Bone marrow (tissue), 2 donors: ENCODE measurements at places on chromosomes 2 and 18.

DNA sequence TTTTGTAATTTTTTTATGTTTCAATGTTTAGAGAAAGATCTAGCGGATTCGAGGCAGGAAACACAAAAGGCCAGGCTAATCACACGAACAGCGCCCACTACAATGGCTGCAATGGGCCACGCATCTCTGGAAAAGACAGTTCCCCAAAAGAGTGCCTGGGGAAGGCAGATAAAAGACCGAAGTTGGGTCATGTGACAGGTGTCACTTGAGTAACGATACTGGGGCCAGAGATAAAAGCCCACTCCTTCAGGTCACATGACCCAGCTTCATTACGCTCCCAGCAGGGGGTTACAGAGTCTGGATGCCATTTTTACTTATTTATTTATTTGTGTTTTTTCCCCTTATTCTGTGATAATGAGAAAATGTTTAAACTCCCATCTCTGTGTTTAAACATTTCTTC lies 95.4 kb downstream of the CDK15 start:
- DNase-seq: no peak

- DNase-seq: no peak
Measured at GRCh38 chr2:68280796-68281195, 28.5 kb upstream of the PPP3R1 start.

DNA sequence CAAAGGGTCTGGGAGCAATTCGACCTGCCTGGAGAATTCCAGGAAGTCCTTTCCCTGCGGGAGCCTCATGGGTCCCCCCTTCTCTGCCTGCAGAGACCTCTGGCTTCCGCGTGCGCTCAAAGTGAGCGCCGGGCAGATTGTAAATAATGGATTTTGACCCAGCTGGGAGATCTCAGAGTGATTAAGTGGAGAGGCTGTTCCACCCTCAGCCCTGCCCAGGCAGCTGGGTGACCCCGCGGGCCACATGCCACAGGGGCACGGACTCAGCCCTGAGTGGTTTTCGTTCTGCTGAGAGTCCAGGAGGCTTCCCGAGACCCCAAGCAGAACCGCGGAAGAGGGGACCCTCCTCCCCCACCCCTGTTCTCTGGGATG lies 1.2 kb downstream of the KCNG2 start:
- no peak for DNase-seq

DNA sequence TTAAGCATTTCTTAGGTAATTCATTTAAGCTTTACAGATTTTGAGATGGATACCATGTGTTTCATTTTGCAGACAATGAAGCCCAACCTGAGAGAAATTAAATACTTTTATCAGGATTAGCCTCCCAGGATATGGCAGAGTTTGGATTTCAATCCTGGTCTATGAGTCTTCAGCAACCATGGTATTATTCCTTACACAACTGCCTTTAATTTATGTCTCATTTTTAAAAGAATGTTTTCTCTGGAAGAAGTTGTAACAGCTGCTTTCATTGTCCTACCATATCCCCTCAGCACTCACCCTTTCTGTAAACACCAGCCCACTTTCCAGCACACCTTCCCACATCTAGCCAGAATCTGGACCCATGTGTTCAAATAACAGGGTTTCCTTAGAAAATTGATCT lies 863.7 kb upstream of the VRK2 start:
- no peak for DNase-seq

DNA sequence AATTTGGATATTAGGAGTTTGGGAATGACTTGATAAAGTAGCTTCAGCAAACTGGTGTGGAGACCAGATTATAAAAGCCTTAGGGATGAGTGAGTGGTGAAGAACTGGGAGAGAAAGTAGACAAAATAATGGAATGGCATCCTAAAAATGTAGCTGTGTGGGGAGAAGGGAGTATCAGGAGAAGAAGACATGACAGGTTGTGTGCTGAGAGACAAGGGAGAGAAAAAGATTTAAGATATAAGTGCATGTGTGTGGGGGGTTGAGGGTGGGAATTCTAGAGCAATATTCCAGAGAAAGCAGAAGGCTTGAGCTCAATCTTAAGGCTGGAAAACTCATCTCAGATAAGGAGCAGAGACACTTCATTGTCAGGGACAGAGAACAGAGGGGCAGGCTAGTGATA lies 159.5 kb downstream of the HNMT start:
- DNase-seq: no peak

- no peak for DNase-seq
Measured at GRCh38 chr2:220887271-220887870, 684.7 kb downstream of the EPHA4 start.

- no peak for DNase-seq
Measured at GRCh38 chr2:137823196-137823595, 141.1 kb upstream of the HNMT start.

GRCh38 chr18:74289137-74289536 lies 2.6 kb downstream of the CYB5A start:
- no peak for DNase-seq

GRCh38 chr2:34045101-34045655 lies 446.1 kb upstream of the FAM98A start:
- no peak for DNase-seq

GRCh38 chr2:16386031-16386430 lies 279.6 kb downstream of the CYRIA start:
- DNase-seq: no peak

DNA sequence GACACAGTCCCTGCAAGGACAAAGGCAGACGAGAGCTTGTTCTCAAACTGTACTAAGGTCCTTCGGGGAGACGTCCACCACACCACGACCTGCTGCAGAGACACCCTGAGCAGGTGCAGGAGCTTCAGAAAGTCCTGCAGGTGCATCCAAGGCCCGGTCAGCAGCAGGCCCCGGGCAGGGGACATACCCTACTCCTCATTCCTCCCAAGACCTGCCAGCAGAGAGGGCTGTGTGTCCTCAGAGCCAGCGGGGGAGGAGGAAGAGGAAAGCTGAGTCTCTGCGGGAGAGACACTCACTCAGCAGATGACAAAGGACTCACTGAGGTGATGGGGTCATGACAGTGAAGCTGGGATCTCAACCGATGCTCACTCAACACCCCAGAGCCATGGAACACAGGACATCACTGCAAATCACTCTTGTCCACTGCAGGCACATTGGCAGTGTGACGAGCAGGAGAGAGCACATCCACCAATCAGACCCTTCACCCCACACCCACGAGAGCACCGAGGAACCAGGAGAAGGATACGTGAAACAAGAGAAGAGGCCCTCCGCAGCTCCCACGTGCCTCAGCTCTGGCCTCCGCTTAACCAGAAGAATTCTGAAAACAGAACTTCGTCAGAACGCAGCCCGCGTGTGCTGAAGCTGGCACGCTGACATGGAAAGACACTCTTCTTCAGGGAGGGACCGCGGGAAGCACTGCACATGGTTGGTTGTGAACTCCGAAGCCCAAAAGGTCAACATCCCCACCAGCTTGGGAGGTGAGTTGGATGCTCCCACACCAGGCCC lies 9.3 kb downstream of the HDAC4 start:
- DNase-seq: no peak

DNA sequence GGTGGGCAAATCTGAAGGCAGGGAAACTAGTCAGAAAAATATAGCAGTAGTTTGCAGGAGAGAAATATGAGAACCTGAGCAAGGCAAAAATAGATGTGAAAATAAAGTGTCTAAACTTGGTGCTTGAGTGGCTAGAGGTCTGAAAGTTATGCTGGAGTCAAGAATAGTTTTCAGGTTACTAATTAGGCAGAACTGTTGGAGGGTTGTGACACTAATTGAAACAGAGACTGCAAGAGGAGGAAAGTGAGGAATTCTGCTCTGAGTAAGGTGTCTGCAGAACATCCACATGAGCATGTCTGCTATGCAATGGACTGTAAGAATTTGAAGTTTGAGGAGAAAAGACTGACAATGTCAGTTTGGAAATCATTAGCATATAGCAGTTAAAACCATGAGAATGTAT lies 444.0 kb upstream of the LRRTM1 start:
- DNase-seq: no peak

DNA sequence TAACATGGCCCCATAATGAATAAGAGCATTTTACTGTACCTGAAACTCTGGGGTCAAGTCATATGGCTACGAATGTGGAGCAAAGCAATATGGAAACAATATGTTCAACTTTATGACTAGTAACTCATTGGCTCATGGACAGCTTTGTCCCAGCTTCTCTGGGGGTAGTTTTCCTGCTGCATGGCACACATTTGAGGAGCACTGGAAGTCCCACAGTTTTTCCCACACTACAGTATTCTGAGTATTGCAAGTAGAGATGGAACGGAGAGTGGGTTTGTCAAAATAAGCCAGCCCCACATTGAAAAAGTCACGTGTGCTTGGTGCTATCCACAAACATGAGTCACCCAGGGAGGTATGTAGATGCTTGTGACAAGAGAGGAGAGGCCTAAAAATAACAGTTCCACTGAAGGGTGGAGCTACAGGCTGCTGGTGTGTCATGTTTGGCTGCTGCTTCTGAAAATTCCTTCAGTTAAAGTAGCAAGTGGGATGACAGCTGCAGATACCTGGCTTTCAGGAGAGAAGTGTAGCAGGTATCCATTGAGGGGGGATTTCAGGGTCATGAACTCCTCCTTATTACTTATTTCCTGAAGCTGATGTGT lies 48.2 kb upstream of the CTAGE1 start:
- DNase-seq: no peak

GRCh38 chr2:218727502-218728165 lies 17.0 kb downstream of the TTLL4 start:
- no peak for DNase-seq

GRCh38 chr2:216492597-216493333 lies 5.9 kb upstream of the RPL37A start:
- no peak for DNase-seq

DNA sequence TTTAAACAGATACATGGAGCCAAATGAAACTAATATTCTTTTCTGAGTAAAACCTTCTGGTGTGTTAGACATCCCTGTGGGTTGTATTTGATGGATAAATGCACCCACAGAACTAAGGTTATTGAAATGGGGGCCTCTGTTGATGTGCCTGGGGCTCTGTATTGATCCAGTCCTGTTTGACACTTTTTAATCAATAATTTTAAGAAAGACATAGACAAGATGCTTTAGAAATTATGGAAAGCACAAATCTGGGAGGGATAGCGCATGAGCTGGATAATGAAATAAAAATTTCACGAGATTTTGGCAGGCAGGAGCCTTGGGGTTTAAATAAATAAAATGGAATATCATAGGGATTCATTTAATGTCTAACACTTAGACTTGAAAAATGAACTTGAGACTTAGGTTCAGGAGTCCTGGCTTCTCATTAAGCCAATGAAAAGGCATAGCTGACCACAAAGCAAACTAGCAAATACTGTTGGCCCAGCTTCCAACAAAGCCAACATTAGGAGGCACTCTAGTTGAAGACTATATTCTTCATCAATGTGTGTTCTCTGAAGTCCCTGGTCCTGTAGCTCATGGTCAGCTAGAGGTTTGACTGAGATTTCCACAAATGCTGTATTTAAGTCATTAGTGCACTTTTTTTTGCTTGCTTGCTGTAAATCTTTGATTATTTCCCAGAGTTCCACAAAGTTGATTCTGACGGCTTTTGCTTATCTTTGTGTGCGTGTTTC lies 64.2 kb upstream of the SH3RF3 start:
- no peak for DNase-seq

GRCh38 chr2:240211598-240212424 lies 71.4 kb upstream of the OTOS start:
- no peak for DNase-seq

DNA sequence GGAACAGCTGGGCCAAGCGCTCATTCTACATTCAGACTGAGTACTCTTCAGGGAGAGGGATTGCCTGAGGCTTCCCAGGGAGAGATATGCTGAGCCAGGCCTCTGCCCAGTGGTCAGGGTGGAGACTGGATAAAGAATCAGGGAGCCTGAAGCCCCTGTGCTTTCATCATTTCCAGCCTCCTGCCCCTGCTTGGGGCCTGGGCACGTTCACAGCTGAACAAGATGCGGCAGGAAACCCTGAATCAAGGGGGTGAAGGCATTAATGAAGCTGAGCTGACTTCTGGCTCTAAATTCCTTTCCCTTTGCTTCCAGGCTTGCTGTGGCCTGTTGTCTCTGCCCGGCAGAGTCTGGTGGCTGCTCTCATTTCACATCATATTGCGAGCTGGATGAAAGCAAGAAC lies 35.0 kb downstream of the RPL37A start:
- DNase-seq: no peak

DNA sequence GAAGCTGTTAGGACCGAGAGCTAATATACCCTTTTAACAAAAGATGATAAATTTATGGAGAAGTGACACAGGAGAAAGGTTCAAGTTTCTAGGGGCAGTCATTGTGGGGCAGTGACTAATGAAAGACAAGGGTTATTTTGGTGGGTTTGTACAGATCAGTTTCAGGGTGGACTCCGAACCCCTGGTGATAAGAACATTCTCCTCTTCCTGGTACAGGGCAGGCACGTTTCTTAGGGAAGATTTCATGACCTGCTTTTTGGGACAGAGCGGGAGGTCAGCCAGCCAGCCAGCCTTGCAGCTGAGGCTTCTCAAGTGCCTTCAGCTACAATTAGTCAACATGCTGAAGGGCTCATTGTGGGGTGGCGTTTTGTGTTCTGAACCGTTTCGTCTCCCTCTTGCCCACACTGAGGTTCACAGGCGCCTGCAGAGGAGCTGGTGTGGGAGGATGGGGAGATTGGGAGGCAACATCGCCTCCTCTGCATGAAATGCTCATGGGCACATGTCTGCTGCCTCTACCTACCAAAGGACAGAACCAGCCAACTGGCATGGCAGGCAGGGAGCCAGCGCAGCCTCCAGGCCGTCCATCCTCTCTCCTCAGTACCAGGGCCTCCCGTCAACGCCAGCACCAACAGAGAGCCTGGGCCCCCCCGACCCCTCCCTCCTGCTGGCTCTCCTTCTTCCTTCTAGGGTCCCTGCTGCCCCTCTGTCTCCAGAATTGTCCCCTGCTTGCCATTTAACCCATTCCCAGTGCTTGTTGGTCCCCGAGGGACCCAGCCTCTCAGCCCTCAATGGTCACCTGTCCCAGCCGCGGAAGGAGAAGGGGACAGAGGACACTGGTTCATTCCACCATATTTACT lies 9.6 kb downstream of the CHMP1B start:
- no peak for DNase-seq

DNA sequence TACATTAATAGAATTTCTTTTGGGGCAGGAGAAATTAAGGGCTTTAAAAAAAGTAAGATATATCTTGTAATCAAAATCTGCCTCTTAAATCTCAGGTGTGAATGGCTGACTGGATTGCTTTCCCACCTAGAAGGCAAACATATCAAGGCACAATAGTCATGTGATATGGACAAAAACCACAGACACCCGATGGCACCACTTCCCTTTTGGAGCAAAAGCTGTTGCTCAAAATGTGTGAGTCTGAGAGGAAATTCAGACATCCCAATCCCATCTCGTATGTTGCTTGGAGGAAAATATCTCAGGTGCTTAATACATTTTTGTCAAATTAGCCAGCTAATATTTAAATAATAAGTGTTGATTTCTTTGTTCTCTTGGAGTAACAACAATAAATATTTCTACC lies 120.7 kb downstream of the KCNF1 start:
- no peak for DNase-seq

- DNase-seq: no peak
Measured at GRCh38 chr2:147688242-147688641, 156.6 kb upstream of the ACVR2A start.

DNA sequence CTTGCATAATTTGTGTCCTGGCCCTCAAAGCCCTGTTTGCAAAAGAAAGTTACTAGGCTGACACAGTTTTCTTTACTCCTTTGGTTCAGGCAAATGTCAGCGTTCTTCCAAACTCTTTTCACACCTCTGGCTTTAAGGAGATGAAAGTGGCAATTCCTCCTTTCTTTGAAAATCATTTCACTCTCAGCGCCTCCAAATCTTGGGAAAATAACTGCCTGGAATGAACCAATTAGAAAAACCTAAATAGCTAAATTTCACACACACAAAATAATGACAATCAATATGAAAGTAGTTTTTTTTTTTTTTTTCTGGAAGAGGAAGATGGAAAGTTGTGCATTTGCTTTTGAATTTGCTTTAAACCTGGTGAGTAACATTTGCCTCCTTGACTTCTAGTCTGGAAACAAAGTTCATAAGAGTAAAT lies 1.7 kb downstream of the MEIS1 start:
- no peak for DNase-seq
